Small intestine (tissue), 16 donors: ENCODE measurements at places on chromosomes 13 and 19. TPM values are rescaled to one million over a fixed set of nuclear protein-coding genes. Genes with fewer than 3 reads are reported as not detected.
A peak's percentile ranks its signal among the peaks of the same experiment; 100 is the strongest.

IGSF23 gene
- 5.8 TPM for polyA plus RNA-seq

SBK2 gene
- polyA plus RNA-seq = not detected

TNFSF11 gene
- polyA plus RNA-seq = 1.8 TPM

PABPC3 gene
- 0.52 TPM for polyA plus RNA-seq

MBD3L2 gene
- not detected for polyA plus RNA-seq

PLA2G4C gene
- polyA plus RNA-seq = 6.1 TPM

GPR4 gene
- polyA plus RNA-seq = 0.54 TPM

DNA sequence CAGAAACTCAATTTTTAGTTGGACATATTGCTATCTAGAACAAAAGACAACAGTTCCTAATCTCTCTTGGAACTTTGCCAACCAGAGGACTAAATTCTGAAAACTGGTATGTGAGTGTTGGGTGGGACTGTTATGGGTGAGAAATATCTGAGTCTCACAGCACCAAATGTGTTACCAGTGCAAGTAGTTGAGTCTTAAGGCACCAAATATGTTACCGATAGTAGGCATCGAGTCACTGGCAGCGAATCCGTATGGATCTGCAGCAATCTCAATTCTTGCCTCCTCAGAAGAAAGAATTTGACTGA, 575.2 kb downstream of the DACH1 start:
- no peaks in the 10 kb centered on the region for H3K36me3 ChIP-seq
- no peak for DNase-seq
- H3K27ac ChIP-seq = peak overlapping the region; percentile 57
- H3K27me3 ChIP-seq = no peaks in the 10 kb centered on the region

DNA sequence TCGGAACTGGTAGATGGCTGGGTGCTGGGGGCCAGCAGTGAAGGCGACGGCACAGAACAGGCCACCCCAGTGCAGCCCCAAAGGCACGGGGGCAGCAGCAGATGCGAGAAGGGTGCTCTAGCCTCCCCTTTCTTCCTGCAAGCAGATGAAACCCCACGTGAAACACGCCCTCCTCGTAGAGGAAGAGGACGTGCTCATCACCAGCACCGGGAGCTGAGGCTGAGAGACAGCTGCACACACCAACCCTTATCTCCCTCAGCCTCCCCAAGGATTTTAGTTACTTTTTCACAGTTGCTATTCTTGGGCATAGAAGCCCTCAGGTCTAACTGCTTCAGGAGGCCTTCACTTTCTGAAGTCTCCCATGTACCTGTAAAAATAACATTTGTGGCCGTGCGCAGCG, 11.9 kb downstream of the ZNF787 start:
- DNase-seq = no peak

GRCh38 chr19:19343762-19344161, 23.1 kb downstream of the MAU2 start:
- no peak for DNase-seq
- no peaks in the 10 kb centered on the region for H3K4me1 ChIP-seq
- no peaks in the 10 kb centered on the region for H3K27me3 ChIP-seq
- peaks cover 20% of the 10 kb centered on the region for H3K36me3 ChIP-seq
- H3K4me3 ChIP-seq = no peak overlapping the region

DNA sequence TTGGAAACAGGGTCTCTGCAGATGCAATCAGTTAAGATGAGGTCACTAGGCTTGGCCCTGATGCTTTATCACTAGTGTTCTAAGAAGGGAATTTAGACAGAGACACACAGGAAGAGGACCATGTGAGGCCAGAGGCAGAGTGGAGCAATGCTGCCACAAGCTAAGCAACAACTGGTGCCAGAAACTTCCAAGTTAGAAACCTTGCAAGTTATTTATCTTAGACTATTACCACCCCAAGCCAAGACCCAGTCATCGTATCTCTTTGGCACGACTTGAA, 81.1 kb downstream of the DOCK9 start:
- H3K36me3 ChIP-seq = peaks cover 8% of the 10 kb centered on the region
- H3K4me3 ChIP-seq = no peak overlapping the region
- H3K27ac ChIP-seq = no peak overlapping the region
- H3K27me3 ChIP-seq = no peaks in the 10 kb centered on the region
- no peaks in the 10 kb centered on the region for H3K4me1 ChIP-seq

DNA sequence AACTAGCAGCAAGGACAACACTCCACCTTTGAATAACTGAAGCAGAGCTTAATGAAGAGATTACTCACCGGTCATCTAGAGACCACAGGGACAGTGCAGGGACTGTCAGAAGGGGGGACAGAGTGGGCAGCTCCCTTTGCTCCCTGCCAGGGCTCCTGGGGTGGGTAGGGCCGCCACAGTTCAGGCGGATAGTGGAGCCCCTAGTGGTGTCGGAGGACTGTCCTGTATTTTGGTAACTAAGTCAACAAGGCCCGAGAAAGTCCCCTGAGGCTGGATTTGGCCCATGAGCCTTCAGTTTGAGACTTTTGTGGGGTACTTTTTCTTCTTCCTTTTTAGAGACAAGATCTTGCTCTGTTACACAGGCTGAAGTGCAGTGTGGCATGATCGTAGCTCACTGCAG, 44.6 kb downstream of the GJA3 start:
- H3K27me3 ChIP-seq = no peaks in the 10 kb centered on the region
- no peak overlapping the region for H3K27ac ChIP-seq
- no peak overlapping the region for H3K4me3 ChIP-seq
- H3K36me3 ChIP-seq = no peaks in the 10 kb centered on the region

- no peaks in the 10 kb centered on the region for H3K4me1 ChIP-seq
- H3K36me3 ChIP-seq = no peaks in the 10 kb centered on the region
- H3K27me3 ChIP-seq = no peaks in the 10 kb centered on the region
- H3K4me3 ChIP-seq = no peak overlapping the region
These were observed 33.5 kb downstream of the CLEC17A start for GRCh38 chr19:14616407-14616806.

DNA sequence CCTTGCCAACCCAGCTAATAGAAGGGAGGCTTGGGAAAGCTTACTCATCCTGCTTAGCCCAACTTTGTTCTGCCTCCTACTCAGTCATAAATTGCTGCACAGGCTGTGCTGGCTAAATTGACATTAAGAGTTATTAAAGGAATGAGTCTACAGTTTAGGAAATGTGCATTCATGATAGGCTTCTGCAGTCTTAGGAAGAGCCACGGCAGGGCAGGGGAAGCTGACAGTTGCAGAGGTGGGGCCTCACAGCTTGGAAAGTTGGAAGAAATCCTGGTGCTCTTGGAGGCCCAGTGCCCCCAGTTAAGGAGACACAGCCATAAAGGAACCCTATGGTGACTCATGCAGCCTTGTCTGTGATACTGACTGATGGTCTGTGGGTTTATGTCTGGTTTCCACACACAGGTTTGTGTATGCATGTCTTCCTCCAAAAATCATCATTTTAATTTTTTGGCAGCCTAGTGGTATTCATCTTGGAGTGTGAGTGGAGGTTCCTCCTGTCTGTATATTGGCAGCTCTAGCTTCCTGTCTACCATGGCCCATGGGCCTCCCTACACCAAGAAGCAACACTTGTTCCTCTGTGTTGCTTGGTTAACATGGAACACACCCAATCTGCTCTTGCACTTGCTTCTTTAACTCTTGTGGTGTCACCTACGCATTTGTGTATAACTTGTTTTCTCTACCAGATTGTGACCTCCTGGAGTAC, 135.0 kb upstream of the KL start:
- no peaks in the 10 kb centered on the region for H3K27me3 ChIP-seq
- H3K27ac ChIP-seq = no peak overlapping the region
- no peak overlapping the region for H3K4me3 ChIP-seq
- H3K36me3 ChIP-seq = no peaks in the 10 kb centered on the region
- no peak for DNase-seq
- no peaks in the 10 kb centered on the region for H3K4me1 ChIP-seq

DNA sequence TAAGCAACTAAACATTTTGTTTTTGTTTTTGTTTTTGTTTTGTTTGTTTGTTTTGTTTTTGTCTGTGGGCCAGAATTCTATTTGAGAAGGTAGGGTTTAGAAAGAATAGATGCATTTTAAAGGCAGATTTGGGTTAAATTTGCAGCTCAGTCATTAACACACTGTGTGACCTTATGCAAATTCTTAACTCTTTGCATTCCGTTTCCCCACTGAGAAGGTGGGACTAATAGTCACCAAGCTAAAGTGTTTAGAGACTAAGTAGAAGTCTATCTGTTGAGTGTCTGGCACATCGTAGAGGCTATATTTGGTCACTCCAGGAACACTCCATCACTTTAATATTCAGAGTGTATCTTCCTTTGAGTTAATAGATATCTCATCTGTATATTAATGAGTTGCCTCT, 87.1 kb downstream of the CCNA1 start:
- no peaks in the 10 kb centered on the region for H3K27me3 ChIP-seq
- no peaks in the 10 kb centered on the region for H3K4me1 ChIP-seq
- no peak overlapping the region for H3K4me3 ChIP-seq
- no peak for DNase-seq
- no peaks in the 10 kb centered on the region for H3K36me3 ChIP-seq

GRCh38 chr13:24348797-24349515, 39.6 kb downstream of the C1QTNF9 start:
- H3K36me3 ChIP-seq = no peaks in the 10 kb centered on the region
- DNase-seq = no peak
